ENCODE measurements at places on chromosomes 1 and 21.

DNA sequence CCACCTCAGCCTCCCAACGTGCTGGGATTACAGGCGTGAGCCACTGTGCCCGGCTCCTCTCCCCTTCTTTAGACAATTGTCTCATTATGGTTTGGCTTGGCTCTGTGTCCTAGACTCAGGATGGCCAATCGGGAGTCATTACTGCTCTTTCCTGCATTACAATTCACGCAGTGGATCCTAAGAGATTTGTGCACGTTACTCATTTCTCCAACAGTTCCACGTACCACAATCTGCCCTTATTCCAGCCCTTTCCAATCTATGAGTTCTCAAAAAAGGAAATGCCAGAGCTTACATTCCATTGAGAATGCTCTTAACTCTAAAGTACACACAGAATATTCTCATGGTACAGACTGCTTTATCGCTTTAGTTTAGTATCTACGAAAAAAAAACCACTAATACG lies 357.0 kb downstream of the GPATCH2 start:
- DNase-seq = no peak

- DNase-seq = no peak
These were observed 85.9 kb downstream of the CENPF start for GRCh38 chr1:214688891-214689290.

DNA sequence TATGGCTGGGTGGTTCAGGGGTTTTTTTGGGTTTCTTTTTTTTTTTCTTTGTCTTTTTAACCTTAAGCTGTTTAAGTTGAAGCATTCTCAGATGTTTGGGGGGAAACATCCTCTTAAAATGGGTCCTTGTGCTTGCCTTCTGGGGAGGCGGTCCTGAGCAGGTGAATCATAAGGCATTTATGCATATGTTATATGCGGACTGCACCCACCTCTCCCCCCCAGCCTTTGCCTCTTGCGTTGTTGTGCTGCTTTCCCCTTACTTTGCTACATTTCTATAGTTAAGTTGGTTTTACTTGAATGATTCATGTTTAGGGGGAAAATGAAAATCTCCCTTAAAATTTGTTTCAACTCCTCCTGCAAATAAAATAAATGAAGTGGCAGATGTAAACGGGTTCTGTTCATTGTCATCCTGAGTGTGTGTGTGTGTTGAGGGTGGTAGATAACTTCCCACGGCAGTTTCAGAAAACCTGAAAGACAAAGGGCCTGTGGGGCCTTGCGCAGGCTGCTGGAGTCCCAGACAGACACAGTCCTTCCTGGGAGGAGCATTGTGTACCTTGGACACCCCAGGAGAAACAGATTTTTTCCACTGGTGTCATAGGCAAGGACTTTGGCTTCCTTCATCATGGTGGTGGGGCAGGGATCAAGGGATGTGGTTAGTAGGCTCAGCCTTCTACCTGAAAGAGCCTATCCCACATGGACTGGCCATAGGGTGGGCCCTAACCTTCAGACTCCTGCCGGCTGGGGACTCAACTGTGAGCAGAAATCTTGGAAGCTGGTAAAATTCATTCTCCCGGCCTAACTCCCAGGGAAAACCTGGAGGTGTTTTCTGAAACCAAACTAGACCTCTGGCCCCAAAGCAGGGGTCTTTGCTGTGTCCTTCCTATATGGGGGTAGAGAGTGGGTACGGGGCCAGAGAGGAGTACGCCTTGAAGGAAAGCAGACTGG lies 926 bp upstream of the SH3D21 start:
- no peak for DNase-seq

- no peak for DNase-seq
These were observed 216.9 kb upstream of the SAMSN1 start for GRCh38 chr21:14762734-14763694.

DNA sequence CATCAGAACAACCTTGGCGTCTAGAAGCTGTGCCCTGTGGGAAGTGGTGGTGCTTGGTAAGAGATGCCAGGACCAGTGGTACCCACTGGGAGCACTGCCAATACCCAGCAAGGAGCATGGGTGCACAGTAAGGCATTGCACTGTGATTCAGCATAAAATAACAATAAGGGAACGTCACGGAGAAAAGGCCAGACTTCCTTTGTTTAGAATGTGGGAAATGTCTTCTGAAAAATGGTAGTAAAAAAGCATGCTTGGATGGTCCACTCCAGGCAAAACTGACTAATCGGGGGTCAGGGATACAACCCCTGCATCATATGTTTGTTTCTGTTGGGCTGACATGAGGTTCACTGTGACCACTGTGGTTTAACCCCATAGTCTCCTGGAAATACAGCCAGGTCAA lies 14.7 kb downstream of the METTL18 start:
- no peak for DNase-seq

DNA sequence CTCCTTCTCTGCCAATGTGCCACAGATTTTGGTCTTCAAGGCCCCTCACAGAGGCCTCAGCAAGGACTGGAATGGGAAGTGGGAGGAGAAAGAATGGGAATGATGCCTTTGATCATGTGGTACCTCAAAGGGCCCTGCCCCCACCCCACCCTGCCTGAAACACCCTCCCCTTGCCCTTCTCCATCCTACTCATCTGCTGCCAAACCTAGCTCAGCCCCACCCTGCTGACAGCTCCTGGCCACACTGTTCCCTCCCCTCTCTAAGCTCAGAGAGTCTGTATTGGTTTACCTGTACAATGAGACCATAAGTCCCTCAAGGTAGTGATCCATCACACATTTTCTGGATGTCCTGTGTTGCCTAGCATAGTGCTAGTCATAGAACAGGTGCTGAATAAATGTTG lies 6.7 kb upstream of the ARHGAP30 start:
- no peak for DNase-seq

DNA sequence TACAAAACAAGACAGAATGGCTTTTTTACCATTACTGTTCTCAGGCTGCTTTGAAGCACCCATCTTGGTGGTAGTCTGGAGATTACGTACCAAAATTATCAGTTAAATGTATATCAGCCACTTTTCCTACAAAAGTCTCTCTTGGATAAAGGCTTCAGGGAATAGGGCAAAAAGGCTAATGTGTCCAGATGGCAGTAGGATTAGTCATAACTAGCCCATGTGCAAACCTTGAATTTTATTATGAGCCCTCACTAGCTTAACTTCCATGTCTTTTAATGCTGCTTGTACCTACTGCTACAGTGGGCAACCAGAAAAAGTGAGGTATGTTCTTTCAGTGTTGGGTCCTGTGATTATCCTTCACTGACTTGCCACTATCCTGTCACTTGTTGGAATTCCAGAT lies 51.0 kb downstream of the PLPPR4 start:
- no peak for DNase-seq

- DNase-seq = no peak
These were observed 51.2 kb upstream of the TIAM1 start for GRCh38 chr21:31395268-31395667.

- no peak for DNase-seq
These were observed 365.0 kb downstream of the LTN1 start for GRCh38 chr21:28627691-28628090.

DNA sequence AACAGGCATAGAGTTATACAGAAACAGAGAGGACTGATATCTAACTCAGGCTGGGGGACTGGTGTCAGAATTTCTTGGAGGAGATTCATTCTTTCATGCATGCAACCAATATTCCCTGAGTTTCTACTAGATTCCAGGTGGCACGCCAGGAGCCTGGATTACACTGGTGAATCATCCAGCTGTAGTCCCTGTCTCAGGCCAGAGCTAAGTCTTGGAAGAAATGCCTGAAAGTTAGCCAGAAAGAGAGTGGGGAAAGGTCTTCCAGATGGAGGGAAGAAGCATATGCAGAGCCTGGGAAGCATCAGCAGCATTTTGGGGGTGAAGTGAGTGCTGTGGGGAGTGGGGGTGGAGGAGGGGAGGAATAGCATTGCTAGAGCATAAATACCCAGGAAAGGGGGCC lies 239.1 kb downstream of the OMA1 start:
- no peak for DNase-seq

GRCh38 chr1:5273280-5274003 lies 619.0 kb downstream of the AJAP1 start:
- peak; percentile 27 for DNase-seq

DNA sequence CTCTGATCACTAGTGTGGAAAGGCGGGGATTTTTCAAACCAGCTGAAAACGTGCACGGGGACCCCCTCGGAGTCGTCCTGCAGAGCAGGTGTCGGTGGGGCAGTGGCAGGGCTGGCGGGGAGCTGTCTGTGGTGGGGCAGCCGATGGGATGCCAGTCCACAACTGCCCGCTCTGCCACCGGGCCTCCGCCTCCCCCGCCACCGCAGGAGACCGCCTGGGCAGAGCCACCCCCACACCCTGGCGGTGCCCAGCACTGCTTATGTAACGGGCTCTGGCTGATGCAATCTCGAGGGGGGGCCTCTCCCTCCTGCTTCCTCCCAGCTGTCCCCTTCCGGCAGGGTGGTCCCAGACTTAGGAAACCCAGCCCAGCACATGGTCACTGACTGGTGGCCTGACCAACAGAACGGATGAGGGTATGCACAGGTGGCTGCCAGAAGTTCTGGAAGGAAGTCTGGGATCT lies 9.3 kb downstream of the CHD5 start:
- no peak for DNase-seq

DNA sequence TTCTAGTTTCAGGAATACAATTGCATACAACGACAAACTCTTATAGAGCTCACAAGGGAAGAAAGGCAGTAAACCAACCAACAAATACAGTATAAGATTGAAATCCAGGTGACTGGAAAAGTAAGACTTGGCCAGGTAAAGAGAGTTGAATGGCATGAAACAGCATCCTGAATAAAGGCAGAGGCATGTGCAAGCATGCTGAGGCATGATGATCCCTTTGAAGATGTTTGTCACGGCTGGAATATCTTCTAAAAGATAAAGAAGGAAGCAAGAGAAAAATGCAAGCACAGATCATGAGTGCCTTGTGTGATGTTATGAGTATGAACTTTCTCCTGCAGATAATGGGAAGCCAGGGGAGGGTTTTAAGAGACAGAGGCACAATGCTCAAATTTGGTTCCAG lies 83.3 kb upstream of the SPATA6 start:
- no peak for DNase-seq

DNA sequence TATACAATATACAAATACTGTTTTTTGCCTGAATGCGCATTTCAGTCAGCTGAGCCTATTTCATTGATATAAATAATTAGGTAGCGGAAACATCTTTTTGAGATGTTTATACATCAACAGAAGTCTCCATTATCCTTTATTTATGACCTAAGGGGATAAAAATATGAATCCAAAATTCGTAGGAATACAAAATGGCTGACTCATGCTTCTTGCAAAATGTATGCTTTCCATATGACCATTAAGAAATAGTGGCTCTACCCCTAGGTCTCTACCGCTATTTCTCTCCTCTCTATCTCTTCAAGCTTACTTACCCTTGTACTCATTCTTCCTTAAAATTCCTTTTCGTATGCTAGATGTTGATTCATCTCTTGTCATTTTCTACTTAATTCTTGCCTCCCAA lies 338.4 kb upstream of the TMPRSS15 start:
- DNase-seq = no peak

DNA sequence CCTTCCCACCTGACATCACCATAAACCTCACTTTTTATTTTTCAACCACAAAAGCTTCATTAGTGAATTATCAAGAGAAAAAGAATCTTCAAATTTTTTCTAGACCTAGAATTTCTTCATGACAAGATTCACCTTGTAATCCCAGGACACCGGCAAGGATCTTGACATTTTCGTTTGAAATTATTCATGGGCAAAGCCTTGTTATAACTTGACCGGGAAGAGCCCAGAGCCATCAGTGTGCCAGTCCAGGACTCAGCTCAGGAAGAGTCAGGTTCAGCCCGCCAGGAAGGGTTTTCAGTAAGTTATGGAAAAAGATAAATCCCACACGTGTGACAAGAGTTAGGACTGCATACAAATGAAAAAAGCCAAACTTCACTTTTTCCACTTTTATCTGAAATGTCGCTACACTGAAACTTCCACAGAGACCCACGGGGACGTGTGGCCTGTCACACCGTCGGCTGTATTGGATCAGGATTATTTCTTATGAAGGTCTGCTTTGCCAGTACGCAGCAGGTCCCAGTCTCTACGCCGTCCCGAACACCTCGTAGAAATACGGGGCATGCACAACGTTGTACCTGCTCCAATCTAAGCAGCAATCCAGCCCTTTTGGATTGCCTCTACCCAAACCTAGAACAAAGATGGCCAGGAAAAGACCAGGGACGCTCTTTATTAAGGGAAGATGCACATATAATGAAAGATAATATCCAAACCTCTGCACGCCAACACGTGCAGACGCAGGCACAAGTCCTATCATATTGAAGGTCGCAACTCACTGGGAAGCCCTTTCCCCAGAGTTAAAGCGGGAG lies 916 bp downstream of the F3 start:
- DNase-seq = no peak

- DNase-seq = no peak
These were observed 113.6 kb upstream of the IPO9 start for GRCh38 chr1:201715351-201715750.

- peak; percentile 87 for DNase-seq
These were observed 21.8 kb downstream of the SLC27A3 start for GRCh38 chr1:153796786-153797659.

DNA sequence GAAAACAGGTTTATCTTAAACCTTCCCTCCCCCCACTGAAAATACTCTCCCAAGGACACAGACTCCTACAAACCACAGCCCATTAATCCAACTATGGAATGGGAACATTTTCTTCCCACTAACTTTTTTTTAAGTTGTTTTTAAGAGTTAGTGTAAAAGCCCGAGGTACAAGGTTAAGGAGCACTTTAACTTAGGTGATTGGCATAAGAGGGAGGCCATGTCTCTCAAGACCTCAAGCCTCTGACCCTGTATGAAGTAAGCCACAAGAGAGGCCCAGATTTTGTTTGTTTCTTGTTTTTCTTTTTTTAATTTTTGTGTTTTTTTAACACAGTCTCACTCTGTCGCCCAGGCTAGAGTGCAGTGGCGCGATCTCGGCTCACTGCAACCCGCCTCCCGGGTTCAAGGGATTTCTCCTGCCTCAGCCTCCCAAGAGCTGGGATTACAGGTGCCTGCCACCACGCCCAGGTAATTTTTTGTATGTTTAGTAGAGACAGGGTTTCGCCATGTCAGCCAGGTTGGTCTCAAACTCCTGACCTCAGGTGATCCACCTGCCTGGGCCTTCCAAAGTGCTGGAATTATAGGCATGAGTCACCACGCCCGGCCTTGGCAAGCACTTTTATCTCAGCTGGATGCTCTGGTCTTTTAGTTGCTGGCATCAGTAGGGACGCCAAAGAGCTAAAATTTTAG lies 14.4 kb downstream of the ARMH1 start:
- DNase-seq = no peak

DNA sequence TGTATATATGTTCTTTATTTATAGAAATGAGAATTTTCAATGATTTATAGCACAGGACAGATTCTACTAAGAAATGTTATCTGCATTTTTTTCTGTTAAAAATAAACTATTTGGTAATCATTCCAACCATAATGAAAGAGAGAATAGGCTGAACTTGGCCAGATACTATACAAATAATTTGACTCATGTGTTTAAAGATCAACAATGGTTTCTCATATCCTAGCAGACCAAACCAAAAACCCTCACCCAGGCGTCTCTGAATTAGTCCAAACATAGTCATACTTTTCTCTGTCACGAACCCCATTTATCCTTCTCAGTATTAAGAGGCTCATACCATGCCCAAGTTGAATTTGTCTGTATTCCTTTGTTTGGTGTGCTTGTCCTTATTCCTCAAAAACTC lies 40.3 kb downstream of the RPE65 start:
- DNase-seq = no peak

Data from ELF-1 (cell line).